ENCODE measurements at places on chromosomes 4 and X.

GRCh38 chr4:59848457-59848856, 1351.7 kb upstream of the ADGRL3 start:
- H3K4me3 ChIP-seq, result no peak overlapping the region
- DNase-seq, result no peak
- H3K4me1 ChIP-seq, result no peaks in the 10 kb centered on the region
- H3K36me3 ChIP-seq, result no peaks in the 10 kb centered on the region
- H3K27ac ChIP-seq, result no peak overlapping the region

DNA sequence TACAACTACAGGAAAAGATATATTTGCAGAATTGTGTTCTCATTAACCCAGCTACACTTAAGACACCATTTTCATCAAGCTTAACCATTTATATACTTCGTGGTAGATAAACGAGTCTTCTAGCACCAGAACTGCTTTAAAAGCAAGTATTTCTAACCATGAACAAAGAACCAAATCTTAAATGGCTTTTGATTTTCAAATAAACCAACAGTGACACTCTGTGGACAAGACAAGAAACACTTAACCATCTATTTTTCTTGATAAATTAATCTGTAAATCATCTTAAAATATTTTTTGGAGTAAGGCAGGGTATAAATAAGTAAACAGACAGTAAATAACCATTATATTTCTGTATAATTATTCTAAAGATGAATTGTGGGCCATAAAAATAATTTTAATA, 10.2 kb downstream of the BEND2 start:
- no peak for DNase-seq
- H3K4me1 ChIP-seq, result no peaks in the 10 kb centered on the region
- H3K27ac ChIP-seq, result no peak overlapping the region
- H3K36me3 ChIP-seq, result no peaks in the 10 kb centered on the region
- H3K27me3 ChIP-seq, result no peaks in the 10 kb centered on the region
- H3K4me3 ChIP-seq, result no peak overlapping the region

DNA sequence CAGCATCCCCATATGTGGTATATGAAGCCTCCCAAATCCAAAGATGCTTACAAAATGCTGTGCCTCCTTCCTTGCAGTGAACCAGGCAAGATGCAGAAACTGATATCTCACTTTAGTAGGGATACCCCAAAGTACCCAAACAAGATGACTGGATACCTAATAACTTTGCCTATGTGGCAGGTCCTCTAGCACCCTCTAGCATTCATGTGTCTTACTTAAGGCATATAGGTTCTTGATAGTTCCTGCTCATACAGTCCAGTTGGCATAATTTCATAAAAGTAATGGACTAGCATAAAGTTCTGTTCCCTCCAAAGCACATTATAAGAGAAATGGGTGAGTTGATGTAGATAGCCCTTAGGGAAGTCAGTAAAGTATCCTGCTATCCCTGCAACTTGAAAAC, 36.8 kb upstream of the SPP1 start:
- H3K27ac ChIP-seq, result no peak overlapping the region
- no peak overlapping the region for H3K4me3 ChIP-seq
- DNase-seq, result no peak
- peaks cover 1% of the 10 kb centered on the region for H3K27me3 ChIP-seq
- H3K36me3 ChIP-seq, result no peaks in the 10 kb centered on the region
- no peaks in the 10 kb centered on the region for H3K4me1 ChIP-seq

- H3K27me3 ChIP-seq, result no peaks in the 10 kb centered on the region
- no peaks in the 10 kb centered on the region for H3K4me1 ChIP-seq
- no peaks in the 10 kb centered on the region for H3K36me3 ChIP-seq
- H3K27ac ChIP-seq, result no peak overlapping the region
- no peak for DNase-seq
These were observed 177.4 kb upstream of the LEF1 start for GRCh38 chr4:108345862-108346817.

All from kidney (tissue), 22 donors.